ENCODE measurements at places on chromosomes 3 and 15.

DNA sequence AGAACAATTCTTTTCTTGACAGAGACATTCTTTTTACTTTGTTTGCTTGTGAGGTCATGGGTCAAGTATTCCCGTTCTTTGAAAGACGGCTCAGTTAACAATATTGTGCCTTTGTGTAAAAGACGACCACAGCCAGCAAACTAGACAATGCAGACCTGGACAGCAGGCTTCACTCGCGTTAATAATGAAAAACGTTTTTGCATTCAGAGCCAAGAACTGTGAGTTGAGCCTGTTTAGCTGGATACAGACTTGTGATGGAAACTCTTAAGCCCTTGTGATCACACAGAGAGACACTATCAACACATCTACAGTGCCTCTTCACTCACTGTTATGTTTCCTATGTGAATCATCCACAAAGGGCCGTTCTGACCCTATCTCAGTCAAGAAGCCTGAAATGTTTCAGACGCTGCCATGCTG, 37.3 kb upstream of the CMTM7 start:
- no peak for DNase-seq

GRCh38 chr3:71339049-71339448, 244.5 kb downstream of the FOXP1 start:
- DNase-seq = no peak

GRCh38 chr15:73845507-73845906, 27.9 kb upstream of the TBC1D21 start:
- no peak for DNase-seq

DNA sequence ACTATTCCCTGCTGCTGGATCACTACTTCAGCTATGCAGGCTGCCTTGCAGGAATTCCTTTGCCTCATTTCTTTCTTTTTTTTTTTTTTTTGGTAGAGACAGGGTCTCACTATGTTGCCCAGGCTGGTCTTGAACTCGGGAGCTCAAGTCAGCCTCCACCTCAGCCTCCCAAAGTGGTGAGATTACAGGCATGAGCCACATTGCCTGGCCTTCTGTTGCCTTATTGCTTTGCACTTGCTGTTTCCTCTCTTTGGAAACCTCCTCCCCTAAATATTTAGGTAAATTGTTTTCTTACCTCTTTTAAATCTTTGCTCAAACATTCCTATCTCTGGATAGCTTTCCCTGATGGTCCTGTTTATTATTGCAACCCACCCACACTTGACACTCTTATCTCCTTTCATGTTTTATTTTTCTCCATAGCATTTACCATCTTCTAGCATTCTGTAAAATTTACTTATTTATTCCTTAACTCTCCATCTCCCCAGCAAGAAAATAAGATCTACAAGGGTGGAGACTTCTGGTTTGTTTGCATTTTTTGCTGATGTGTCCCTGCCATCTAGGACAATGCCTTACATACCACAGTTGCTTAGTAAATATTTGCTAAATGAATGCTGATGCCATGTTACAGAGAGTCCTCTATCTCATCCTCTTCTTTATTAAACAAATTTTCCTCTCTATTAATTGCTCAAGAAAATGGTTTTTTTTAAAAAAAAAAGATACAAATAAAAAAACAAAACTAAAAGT, 134.8 kb downstream of the P2RY1 start:
- DNase-seq = no peak

GRCh38 chr3:117846238-117846637, 1136.7 kb downstream of the TUSC7 start:
- no peak for DNase-seq

- DNase-seq = no peak
These were observed 11.9 kb downstream of the ARIH2 start for GRCh38 chr3:48930590-48930989.

Data from NCI-H2171 treated with DMSO at 0.1 percent for 48 hours (cell line).